ENCODE measurements at places on chromosomes 11 and 22.
A peak's percentile ranks its signal among the peaks of the same experiment; 100 is the strongest.

DNA sequence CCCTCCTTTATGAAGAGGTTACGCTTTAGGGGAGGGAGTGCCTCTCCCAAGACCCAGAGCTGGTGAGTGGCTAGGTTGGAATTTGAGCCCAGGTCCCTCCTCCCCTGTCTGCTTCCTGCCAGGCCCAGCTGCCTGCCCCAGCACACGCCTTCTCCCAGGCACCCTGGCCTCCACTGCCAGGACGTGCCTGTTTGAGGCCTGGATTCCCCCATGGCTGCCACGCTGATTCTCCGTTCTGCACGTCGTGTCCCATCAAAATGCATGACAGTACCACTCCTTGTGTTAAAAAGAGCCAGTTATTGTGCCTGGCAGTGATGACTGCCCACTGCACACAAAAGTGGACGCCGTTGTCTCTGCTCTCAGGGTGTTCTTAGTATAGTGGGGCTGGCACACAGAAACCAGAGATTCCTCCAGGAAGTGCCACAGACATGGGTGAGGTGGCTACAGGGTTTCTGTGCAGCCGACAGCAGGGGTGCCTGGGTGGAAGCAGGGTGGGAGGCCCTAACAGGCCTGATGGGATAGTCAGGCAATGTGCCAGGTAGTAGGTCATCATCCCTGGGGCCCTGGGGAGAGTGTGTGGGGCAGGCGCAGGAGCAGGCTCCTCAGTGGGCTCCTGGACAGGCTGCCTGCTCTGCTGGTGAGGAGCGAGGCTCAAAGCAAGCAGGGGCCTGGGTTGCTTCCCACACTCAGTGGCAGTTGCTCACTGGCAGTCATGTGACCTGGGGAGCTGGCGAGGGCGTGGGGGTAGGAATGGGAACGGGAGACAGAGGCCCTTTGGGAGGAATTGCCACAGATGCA, 24.2 kb downstream of the MED15 start:
- no peak for DNase-seq

- DNase-seq = no peak
These were observed 190.5 kb upstream of the MTMR2 start for GRCh38 chr11:96114178-96115064.

GRCh38 chr11:48020092-48020755, 39.9 kb downstream of the PTPRJ start:
- peak; percentile 99 for DNase-seq

- DNase-seq = no peak
These were observed 28.9 kb downstream of the CELSR1 start for GRCh38 chr22:46508491-46508999.

DNA sequence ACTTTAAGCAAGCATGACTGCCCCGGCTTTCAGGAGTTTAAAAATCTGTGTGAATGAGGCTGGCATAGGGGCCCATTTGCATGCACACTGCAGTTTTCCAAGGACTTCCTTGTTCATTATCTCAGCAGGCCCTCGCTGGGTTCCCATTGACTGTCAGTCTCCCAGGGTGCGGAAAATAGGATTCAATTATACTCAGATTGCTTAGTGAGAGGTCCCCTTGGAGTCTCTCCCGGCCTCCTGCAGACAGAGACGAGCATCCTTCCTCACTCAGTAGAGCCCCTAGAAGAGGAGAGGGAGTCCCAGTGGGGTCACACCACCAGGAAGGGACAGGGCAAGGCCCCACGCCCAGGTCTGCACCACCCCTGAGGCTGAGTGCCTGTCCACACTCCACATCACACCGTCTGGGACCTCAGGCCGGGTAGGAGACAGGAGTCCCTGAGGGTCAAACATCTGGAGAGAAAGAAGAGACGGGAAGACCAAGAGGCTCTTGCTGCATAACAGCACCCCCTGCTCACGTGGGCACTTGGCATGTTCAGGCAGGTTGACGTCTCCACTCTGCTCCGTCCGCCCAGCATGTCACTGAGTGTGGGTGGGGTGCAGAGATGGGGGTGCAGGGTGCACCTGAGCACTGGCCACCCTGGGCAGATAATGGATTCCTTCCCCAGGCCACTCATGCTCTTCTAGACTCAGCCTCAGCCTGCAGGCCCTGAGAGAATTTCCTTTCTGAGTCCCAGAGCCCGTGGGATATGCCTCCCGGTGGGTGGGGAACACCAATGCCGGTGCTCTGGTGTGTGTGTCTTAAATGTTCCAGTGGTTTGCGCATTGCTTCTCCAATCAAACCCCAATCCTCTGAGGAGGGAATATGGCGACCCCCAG, 58.8 kb downstream of the MCM5 start:
- DNase-seq = peak; percentile 72

- no peak for DNase-seq
These were observed 44.1 kb upstream of the FIBIN start for GRCh38 chr11:26949846-26950245.

DNA sequence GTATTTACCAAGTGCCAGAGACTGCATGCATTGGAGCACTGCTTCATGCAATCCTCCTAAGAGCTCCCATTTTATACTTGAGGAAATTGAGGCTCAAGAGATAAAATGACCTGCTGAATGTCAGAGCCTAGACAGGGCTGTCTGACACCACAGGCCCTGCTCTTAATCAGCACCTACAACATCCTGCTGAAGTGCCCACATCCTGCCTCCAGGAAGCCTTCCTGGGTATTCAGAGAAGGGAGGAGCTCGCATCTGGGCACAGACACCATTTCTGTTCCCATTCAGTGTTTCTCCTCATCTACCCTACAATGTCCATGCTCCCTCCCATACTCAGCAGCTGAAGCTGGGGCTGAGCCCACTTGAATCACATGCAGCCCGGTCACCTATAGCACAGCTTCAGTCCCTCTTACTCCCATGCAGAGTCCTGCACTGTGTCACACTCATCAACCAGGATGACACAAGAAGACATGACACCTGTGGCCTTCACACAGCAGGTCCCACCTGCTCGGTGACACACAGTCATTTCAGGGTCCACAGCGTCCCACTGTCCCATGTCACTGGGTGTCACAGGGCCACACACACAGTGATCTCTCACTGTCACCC, 53.1 kb downstream of the PDE2A start:
- no peak for DNase-seq

DNA sequence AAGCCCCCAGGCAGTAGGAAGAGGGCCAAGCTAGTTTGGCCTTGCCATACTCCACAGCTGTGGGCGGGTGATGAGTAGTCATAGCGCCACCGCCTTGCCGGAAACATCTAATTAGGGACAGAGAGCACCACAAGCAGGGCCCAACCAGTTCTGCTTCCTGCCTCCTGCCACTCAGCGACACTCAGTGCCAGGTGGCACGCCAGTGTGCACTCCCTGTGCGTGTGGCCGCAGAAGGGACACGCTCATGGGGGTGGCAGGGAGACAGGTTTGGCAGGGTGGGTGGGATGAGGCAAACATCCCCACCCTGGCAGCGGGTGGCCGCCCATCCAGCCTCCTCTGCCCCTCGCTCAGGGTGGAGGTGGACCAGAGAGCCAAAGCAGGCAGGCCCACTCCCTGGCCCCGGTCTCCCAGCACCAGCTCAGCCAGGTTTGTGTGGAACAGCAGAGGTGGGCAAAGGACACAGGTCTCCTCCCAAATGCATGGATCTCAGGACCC, 4.9 kb downstream of the OVOL1 start:
- no peak for DNase-seq

GRCh38 chr11:117083011-117083935, 15.0 kb downstream of the SIK3 start:
- DNase-seq = peak; percentile 33

- DNase-seq = no peak
These were observed 37.2 kb upstream of the CSNK2A3 start for GRCh38 chr11:11390068-11390771.

DNA sequence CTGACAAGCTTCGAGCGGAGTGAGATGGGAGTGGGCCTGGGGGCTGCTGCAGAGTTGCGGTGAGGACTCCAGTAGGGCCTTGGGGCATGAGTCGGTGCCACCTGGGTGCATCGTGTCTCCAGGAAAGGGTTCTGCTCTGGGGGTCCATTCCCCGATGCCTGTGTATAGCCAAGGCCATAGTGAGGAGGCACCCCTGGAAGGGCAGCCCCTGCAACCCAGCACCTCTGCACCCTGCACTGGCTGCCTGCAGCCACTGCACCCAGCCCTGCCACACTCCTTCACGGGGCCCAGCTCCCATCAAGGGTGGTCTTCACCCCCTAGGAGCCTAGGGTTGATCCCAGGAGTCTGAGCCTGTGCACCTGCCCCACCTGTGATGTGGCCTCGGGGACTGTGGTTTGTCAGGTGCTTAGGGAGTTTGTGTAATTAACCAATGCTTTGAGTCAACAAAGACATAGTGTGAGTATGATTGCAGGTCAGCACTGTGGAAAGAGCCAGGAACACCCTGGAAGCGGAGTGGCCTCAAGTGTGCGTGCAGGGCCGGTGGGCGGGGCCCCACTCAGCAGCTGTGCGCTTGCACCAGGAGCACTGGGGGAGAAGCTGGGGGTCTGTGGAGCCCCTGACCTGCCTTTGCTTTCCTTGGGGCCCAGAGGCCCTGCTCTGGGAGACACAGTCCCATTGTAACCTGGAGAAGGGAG, 1299.3 kb downstream of the BRD1 start:
- no peak for DNase-seq

DNA sequence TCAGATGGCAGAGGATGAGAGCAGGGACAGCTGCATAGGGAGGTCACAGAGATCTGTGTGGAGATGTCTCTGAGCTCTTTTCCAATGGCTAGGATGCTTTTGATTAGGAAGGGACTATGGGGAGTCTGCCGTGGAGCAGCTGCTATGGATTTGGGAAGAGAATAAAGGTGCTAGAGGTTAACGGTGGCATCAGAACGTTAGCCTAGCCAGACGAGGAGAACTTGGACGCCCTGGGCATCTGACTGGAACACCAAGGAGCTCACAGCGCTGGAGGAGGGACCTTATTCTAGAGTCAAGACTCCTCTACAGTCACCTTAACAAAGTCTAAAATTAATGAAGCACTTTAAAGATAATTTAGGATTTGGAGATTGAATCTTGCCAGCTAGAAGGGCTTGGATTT, 157.2 kb upstream of the B3GAT1 start:
- DNase-seq = no peak

DNA sequence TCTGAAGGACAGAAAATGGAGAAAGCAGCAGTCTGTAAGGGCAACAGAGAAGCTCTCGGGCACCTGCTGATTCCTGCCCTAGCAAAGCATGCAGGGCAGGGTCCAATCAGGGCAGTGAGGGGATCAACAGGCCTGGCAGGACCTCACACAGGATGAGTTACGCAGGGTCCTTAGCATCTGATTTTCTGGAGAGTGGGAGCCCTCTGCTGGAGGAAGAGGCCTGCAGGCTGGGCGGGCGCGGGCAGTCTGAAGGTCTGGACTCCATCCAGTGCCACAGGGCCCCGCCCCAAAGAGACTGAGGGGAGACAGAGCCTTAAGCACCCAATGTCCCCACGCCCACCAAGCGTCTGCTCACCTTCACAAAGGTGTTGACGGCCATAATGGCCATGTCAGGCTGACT, 28.9 kb downstream of the AP1B1 start:
- DNase-seq = peak; percentile 46

GRCh38 chr11:111939836-111940604, 2.9 kb downstream of the DIXDC1 start:
- peak; percentile 93 for DNase-seq

GRCh38 chr22:24338726-24339451, 68.3 kb downstream of the SPECC1L start:
- DNase-seq = no peak

GRCh38 chr11:74702383-74703007, 28.7 kb downstream of the CHRDL2 start:
- DNase-seq = peak; percentile 78

DNA sequence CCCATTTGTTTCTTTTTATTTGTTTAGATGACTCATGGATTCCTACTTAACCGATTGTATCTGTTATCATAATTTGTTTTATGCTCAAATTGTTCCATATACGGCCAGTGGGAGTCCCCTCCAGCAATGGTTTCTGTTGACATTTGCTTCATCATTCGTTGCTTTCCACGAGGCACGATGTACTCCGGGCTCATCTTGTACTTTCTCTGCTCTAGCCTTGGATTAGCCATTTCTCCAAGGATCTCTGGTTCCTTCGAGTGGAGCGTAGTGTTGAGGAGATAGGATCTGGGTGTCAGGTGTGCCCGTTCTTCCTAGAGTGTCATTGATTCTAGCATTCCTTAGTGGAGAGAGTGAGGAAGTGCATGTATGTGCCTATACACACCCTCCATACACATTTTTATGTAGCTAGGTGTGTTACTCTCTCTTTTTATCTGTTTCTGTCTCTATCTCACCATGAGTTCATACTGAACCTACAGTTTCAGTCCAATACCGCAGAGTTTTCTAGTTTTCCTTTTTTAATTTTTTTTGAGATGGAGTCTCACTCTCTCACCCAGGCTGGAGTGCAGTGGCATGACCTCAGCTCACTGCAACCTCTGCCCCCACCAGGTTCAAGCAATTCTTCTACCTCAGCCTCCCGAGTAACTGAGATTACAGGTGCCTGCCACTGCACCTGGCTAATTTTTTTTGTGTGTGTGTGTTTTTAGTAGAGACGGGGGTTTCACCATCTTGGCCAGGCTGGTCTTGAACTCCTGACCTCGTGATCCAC, 31.4 kb downstream of the TECTA start:
- no peak for DNase-seq

- DNase-seq = no peak
These were observed 2.2 kb downstream of the TCIRG1 start for GRCh38 chr11:68040957-68041591.

GRCh38 chr22:21850660-21851059, 16.8 kb downstream of the MAPK1 start:
- DNase-seq = no peak

DNA sequence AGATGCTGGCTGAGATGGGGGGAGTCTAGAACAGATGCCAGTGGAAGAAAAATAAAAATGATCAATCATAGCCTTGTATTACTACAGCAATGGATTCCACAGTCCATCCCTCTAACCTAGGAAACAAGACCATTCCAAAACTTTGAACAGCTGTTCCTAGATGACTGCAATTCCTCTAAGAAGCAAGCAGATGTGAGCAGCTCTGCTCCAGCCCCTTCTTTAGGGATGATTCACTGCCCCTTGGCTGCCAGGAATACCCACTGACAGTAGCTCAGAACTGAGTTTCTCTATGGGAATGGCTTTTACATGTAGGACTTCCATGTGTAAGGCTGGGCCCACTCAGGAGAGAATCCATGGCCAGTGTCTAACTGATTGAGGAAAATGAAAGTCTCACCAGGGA, 943.9 kb downstream of the OPCML start:
- no peak for DNase-seq

DNA sequence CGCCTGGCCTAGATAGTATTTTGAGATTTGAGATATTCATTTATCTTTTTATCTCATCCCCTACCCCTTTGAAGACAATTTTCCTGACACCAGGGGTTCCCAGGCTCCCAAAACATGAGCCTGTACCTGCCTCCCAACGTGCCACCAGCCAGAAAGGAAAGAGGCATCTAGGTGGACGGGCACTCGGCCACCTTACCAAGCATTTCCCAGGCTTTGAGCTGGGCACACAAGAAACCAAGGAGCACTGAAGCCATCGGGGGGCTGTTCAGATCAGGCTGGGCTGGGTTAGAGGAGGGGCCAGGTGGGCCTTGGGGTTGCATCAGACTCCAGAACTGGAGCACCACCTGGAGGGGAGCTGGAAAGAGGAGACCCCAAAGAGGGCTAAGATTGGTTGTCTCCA, 28.5 kb upstream of the BAIAP2L2 start:
- DNase-seq = no peak

GRCh38 chr11:118343248-118343647, 743 bp upstream of the CD3D start:
- DNase-seq = no peak
